Ureter (tissue), 1 donor: ENCODE measurements at places on chromosomes 13 and 19.

GRCh38 chr19:24002256-24002945, 84.6 kb upstream of the ZNF254 start:
- no peak for DNase-seq

DNA sequence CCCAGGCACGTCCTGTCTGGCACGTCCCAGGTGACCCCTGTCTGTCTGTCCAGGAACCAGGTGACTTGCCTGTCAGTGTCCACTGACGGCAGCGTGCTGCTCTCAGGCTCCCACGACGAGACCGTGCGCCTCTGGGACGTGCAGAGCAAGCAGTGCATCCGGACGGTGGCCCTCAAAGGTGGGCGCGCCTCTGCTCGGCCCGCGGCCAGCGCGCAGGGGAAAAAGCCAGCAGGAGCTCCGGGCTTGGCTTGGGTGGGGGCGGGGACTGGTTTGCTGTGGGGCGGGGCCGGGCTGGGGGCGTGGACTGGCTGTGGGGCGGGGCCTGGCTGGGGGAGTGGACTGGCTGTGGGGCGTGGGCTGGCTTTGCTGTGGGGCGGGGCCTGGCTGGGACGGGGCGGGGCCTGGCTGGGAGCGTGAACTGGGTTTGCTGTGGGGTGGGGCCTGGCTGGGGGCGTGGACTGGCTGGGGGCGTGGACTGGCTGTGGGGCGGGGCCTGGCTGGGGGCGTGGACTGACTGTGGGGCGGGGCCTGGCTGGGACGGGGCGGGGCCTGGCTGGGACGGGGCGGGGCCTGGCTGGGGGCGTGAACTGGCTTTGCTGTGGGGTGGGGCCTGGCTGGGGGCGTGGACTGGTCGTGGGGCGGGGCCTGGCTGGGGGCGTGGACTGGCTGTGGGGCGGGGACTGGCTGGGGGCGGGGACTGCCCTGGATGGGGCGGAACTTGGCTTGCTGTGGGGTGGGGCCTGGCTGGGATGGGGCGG, 7.2 kb downstream of the WDR18 start:
- no peak for DNase-seq

DNA sequence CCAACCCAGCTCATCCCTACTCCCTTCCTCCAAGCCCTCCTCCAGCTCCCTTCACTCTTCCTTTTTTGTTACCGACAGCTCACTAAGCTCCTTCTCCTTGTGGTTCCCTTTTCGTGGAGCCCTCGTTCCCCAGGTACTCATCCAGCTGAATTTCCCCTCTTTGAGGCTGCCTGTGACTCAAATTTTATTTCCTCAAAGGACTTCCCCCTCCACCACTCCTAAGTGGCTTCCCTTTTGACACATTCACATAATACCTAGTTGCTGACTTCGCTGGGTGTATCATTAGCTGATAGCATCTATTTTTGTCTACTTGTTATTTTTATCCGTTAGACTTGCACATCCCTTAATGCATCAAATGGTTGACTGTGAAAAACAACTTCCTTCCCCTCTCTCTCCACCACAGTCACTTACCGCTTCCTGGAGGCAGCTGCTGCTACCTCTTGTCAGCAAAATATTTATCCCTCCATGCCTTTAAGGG, 14.5 kb downstream of the FFAR2 start:
- no peak for DNase-seq

DNA sequence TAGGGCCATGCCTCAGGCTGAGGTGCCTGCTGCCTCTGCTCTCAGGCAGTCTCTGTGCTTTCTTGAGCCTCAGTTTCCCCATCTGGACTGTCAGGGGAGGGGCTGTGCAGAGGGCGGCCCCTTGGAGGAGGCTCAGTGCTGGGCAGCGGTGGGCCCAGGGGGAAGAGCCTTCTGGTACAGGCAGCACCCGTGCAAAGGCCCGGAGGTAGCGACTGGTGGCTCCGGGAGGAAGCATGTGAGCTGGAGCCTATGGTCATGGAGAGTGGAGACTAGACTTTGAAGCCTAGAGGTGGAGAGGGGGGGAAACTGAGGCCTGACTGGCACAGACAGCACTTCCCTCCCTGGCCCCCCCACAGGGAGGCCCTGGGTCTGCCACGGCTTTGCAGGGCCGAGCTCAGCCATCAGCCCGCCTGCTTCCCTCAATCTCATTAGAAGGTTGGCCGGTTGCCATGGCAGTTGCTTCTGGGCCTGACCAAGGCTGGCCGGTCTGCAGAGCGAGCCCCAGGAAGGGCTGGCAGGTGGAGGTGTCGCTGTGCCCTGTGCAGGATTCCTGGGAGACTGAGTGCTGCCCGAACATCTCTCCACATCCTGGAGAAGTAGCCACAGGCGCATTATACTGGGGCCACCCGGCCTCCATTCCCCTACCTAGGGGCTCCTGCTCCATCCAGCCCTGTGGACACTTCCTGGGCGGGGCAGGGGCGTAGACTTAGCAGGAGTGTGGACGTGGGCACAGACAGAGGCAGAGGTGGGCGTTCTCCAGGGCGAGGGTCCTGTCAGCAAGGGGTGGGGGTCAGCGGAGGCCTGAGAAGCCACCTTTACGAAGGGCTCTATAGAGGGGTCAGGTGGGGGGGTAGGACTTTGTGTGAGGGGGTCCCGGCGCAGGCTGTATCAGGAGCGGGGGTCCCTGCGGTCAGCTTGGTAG, 53.2 kb downstream of the CRTC1 start:
- no peak for DNase-seq

GRCh38 chr19:51724543-51724942, 752 bp upstream of the HAS1 start:
- DNase-seq = no peak

DNA sequence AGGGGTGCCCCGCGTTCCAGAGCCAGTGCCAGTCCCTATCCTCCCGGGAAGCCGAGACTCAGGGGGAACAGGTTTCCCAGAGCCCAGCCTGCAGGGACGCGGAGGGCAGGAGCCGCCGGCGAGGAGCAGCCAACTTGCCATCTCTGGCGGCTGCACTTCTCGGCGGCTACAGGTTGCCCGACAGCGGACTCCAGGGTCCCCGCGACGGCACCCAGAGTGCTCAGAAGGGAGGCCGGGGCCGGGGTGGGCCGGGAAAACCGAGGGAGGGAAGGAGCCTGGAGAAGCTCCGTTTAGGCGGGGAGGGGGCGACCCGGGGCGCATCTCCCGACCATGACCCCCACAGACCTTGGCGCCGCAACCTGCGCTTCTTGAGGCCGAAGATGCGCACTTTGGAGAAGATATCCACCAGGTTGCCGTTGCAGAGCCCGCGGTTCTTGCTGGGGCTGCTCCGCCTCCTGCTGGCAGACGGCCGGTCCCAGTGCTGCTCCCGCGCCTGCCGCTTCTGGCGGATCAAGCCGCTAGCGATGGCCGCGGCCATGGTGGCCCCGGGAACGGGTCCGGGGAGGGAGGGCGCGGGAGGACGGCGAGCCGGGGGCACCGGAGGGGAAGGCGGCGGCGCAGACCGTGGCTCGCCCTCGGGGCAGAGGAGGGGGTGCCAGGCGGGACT, 463.8 kb downstream of the ITGBL1 start:
- DNase-seq = no peak

DNA sequence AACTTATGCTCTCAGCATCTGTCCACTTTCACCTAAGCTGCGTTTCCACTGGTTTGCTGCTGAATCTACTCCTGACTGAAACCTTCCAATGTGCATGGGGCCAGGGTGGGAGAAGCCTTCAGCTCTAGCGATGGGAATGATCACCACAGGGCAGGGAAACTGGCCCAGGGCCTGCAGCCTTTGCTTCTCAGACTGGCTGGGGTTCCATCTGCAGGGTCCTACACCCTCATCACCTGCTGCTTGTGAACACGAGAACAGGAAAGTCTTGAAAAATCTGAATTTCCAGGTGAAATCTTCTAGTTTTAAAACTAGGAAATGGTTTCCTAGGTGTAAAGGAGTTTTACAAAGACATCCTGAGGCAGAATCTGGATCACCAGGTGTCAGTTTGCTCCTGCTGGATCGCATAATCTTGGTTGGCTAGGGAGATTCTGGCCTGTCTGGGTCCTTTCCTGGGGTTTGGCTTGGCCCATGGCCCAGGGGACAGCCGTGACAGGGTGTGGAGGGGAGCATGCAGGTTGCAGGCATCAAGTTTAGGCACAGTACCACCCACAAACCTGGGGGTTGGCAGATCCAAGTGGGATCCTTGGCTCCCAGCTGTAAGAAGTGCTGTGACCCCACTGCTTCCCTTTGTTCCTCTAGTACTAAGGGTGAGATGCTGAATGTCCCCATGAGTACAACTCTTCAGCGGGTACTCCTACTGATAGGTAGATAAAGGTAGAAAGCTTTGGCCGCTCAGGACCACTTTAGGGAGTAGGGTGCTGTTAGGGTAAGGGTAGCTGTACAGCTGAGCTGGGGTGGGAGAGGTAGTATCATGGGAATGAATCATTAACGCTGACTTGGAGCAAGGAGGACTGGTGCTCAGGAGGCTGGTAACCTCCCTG, 1.8 kb upstream of the UBE2M start:
- DNase-seq = no peak

DNA sequence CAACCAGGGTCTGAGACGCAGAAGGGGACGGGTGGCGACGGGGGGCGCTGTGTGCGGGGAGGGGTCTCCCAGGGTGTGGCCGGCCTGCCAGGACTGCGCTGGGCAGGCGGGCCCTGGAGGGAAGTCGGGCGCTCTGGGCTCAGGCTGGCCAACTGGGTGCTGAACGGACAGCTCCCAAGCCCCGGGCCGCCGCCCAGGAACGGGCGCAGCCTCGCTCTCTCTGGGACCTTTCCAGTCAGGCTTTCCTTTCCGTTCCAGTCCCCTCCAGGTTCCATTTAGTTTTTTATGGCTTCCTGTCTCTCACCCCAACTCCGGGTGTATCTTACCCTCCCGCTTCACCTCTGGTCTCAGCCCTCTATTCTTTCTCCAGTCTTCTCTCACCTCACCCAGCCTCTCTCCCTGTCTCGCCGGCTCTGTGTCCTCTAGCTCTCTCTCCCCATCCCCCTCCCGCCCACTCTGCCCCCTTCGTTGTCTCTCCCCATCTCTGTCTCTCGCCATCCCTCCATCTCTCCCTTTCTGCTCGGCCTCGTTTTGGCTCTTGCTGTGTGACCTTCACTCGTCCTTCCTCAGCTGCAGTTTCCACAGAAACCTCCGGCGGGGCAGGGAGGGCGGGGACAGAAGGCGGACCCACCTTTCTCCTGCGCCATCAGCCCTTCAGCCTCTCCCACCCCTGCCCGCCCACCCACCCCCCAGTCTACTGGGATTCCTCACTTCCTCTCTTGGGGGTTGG, 3.3 kb upstream of the ATP1A3 start:
- no peak for DNase-seq

DNA sequence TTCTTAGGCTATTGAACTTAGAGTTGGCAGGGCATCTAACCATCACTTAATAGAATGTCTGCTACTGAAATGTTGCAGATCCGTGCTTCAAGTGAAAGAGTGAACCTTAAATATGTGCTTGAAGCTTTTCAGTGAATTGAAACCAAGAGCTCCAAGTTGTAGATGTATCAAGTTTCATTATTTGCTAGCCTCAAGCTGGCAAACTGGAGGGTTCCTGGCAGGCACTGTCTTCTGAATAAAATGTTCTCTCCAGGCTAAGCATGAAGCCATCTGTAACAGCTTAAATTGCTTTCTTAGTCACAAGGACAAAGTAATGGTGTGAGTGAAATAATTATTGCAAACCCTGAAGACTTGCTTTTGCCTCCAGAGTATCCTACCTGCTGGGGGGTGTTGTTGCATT, 415.0 kb upstream of the SPRY2 start:
- no peak for DNase-seq

DNA sequence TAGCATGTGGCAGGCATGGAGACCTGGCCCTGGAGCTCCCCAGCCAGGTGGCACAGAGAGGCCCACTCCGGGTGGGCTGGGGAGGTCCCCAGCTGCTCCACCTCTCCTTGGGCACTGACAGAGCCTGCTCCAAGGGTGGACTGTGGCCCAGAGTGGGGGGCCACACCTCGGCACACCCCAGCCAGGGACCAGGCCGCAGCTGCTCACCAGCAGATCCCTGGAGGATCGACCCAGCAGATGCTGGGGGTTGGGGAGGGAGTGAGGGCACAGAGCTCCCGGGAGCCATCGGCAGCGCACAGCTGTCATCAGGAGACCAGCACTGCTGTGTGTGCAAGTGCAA, 72.0 kb upstream of the KCTD15 start:
- no peak for DNase-seq

- DNase-seq = no peak
Measured at GRCh38 chr13:23350009-23350408, 83.5 kb downstream of the SACS start.

DNA sequence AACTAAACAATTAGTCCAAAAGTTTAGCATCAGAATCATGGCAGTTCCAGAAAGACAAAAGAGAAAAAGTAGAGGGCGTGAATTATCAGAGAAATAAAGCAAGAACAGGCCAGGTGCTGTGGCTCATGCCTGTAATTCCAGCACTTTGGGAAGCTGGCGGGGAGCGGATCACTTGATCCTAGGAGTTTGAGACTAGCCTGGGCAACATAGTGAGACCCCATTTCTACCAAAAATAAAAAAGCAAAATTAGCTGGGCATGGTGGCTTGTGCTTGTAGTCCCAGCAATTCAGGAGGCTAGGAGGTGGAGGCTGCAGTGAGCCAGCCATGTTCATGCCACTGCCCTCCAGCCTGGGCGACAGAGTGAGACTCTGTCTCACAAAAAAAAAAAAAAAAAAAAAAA, 18.4 kb downstream of the ARL11 start:
- no peak for DNase-seq

GRCh38 chr19:43901395-43902390, 33.4 kb downstream of the ZNF45 start:
- DNase-seq = peak; percentile 81

- DNase-seq = no peak
Measured at GRCh38 chr13:71661921-71662320, 205.1 kb downstream of the DACH1 start.

- no peak for DNase-seq
Measured at GRCh38 chr19:29567366-29567915, 38.6 kb upstream of the POP4 start.

DNA sequence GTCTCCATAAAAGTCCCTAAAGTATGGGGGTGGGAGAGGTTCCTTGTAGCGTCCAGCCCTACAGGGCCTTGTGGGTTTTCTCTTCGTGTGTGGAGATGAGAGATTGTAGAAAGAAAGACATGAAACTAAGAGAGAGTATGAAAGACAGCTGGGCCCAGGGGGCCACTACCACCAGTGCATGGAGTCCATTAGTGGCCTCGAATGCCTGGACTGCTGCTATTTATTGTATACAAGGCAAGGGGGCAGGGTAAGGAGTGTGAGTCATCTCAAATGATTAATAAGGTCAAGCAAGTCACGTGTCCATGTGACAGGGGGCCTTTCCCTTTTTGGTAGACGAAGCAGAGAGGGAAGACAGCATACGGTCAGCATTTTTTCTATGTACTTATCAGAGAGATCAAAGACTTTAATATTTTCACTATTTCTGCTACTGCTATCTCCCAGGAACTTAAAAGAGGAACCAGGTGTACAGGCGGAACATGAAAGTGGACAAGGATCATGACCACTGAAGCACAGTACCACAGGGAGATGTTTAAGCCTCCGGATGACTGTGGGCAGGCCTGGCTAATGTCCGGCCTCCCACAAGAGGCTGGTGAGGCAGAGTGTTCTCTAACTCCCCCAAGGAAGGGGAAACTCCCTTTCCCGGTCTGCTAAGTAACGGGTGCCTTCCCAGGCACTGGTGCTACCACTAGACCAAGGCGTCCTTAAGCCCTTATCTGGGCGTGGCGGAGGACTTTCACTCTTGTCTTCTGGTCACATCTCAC, 25.5 kb downstream of the FGF21 start:
- DNase-seq = no peak
